HEK293T (cell line): ENCODE measurements at places on chromosomes 1 and 21.

GRCh38 chr1:223479718-223480425 is 86.7 kb downstream of the CCDC185 start:
- no peak for DNase-seq

DNA sequence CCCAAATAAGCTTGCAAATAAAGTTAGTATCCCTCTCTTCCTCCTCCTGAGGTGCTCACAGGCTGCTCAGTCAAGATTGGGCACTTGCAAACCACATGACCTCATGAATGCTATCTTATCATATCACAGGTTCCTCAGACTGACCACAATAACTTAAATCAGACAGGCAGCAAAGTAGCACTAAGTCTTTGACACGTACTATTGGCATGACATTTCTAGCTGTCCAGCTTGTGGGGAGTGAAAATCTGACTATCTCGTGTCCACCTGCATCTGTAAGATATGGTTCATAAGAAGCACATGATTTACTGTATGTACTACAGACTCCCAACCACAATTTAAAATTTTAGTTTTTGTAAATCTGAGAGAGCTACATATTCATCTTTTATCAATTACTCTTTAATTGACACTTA is 58.0 kb upstream of the GFI1 start:
- DNase-seq: no peak

DNA sequence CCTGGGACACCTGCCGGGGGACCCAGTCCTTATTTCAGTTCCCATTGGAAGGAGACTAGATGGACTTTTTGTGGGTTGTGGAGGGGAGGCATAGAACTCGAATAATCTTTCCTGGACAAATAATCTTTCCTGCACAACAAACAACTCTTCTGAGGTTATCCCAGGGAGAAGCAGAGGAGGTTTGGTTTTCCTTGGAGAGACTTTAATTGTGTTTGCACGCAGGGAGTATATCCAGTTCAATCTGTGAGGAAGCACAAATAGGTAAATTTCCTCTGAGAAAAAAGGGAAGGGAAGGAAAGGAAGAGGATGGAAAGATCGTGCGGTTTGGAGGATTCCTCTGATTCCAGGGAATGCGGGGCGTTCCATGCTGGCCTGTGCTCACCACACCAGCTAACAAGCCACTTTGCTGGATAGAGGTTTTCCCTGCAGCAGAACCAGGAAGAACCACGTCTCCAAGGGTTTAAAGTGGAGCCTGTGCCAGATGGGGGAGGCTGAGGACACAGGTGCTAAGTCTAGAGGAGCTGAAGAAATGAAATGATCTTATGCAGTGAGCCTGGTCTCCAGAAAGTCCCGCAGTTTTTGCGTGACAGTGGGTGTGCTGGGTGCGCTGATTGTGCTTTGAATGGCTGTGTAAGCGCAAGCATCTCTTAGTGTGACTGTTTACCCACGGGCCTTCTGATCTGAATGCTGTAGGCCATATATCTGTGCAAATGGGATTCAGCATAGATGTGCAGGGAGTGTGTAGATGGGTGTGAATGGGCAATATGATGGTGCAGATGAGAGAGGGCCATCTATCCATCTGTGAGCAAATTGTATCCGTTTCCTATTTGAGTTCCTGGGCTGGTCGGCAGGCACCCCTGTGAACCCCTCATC is 7.6 kb downstream of the PAX7 start:
- DNase-seq: no peak

DNA sequence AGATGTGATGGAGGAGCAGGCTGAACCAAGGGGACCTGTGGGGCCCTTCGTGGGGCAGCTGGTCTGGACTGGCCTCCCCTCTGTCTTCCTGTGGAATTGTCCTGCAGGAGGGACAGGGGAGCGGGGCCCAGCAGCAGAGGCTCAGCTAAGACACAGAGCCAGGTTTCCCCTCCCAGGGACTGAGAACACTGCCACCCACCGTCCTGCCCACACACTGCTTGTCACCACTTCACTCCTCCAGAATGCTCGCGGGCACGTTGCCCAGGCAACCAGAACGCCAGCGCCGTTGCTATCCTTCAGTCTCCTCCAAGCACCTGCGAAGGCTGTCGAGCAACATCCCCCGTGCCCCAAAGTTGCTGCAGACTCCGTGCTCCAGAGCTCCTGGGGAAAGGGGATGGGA is 46.4 kb downstream of the AJAP1 start:
- DNase-seq: no peak

DNA sequence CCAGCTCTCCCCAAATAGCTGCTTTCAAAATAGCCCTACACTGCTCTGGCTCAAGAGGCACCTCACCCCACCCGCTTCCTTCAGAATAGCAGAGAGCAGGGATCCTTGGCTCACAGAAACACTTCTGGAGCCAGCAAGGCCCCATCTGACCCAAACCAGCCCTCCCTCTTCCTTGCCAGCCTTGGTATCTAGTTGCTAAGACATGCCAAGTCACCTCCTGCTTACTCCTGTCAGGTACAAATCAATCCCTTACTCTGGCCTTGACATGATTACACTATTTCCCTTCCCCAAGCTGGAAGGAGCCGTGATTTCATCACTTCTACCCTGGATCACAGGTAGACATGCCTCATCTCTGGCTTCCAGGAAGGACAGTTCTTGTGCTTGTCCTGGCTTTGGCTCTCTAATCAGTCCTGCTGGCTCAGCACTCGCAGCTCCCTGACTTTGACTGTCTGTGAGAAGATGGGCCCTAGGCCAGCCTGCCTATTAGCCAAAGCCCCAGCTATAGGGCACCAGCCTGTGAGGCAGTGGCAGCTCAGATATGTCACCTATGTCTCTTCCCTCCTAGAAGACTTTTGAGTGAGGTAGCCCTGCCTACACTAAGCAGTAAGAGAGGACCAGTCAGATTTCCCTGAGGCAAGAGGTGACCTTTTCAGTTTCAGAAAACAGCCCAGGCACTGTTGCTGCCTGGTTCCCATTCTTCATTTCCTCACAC is 8.9 kb upstream of the MUTYH start:
- no peak for DNase-seq

- no peak for DNase-seq
Observed at GRCh38 chr1:53129891-53130597, 12.4 kb downstream of the SLC1A7 start.

- DNase-seq: no peak
Observed at GRCh38 chr1:118841521-118841920, 146.6 kb downstream of the TBX15 start.

DNA sequence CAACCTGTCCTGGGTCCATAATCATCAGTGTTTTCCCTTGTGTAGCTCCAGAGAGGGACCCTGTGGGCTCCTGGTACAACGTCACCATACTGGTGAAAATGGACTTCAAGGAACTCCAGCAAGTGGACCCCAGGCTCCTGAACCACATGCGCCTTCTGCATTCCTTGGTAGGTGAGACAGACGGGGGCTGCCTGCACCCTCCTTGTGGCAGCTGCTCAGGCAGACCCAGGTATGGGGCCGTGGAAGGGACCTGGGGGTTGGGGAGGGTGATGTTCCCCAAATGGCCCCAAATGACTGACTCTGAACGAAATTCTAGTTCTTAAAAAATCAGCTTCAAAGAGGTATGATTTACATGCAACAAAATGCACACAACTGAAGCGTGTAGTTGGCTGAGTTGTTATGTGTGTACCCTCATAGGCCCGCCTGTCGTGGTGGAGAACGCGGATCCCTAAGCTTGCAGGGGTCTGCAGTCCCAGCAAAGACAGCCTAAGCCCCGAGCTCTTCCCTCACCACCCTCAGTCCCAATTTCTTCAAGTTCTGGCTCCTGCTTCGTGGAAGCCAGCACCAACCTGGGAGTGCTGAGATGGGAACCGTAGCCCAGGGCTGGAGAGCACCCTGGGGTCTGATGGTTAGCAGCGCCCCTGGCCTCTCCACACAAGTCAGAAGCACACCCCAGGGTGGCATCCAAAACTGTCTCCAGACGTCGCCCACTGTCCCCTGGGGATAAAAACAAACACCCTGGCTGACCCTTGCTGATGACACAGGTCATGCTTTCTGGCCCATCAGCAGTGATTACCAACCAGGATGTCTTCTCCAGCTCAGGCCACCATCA is 14.3 kb downstream of the UMODL1 start:
- DNase-seq: no peak

GRCh38 chr1:239976130-239976968 is 115.3 kb upstream of the FMN2 start:
- DNase-seq: peak; percentile 72

GRCh38 chr1:110210604-110211495 is 736 bp downstream of the KCNC4 start:
- DNase-seq: peak; percentile 66

GRCh38 chr1:92736395-92736794 is 48.5 kb downstream of the EVI5 start:
- peak; percentile 41 for DNase-seq

- DNase-seq: peak; percentile 34
Observed at GRCh38 chr1:220511785-220512184, 16.2 kb upstream of the MARK1 start.

GRCh38 chr1:67429528-67430357 is 459 bp downstream of the SERBP1 start:
- DNase-seq: peak; percentile 46
